BJ (cell line): ENCODE measurements at places on chromosomes 6 and 20. TPM values are rescaled to one million over a fixed set of nuclear protein-coding genes. Genes with fewer than 3 reads are reported as not detected.

DNA sequence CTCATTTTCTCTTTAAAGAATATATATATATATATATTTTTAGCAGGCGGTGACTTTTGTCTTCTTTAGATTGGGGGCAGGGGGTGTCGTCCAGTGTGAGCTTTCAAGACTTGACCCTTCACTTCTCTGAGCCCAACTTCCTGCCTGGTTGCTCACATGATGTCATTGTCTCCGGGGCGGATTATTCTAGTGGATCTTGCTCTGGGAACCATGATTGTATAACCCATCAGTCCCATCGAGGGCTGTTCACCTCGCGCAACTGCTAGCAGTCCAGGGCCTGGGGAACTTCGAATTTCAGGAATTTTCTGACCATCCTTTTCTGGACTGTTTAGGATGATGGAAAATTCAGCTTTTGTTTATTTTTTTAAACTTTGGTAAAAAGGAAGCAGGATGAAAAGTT is 1.0 kb downstream of the IGF2R start:
- DNase-seq: no peak

GRCh38 chr6:24566020-24566767 is 71.4 kb downstream of the ALDH5A1 start:
- DNase-seq: no peak

Gene FOXF2
- polyA plus RNA-seq: 17.7 and 23.4 TPM in 2 replicates

Gene GPLD1
- 0.22 and 0.47 TPM in 2 replicates for polyA plus RNA-seq

- DNase-seq: no peak
Measured at GRCh38 chr6:41836022-41836659, 48.6 kb downstream of the TOMM6 start.

Gene LPA
- not detected in 2 replicates for polyA plus RNA-seq

DNA sequence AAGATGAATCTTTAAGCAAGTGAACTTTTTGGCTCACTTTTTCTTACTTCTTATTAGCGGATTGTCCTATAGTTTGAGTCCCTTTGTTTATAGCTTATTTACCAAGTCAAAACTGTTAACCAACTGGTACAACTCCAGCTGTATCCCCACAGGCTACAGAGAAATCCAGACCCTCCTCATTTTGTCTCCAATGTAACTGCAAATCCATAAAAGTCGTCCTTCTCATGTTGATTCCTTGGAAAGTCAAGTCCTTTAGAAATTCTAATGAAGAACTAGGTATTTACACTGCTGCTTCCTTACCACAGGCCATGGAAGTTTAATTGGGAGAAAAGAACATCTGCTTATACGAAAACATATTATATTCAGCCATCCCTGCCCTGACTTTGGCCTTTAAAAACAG is 729.1 kb upstream of the NRSN1 start:
- no peak for DNase-seq
